ENCODE measurements at places on chromosomes 13 and 19. TPM values are rescaled to one million over a fixed set of nuclear protein-coding genes. Genes with fewer than 3 reads are reported as not detected.
A peak's percentile ranks its signal among the peaks of the same experiment; 100 is the strongest.

DNA sequence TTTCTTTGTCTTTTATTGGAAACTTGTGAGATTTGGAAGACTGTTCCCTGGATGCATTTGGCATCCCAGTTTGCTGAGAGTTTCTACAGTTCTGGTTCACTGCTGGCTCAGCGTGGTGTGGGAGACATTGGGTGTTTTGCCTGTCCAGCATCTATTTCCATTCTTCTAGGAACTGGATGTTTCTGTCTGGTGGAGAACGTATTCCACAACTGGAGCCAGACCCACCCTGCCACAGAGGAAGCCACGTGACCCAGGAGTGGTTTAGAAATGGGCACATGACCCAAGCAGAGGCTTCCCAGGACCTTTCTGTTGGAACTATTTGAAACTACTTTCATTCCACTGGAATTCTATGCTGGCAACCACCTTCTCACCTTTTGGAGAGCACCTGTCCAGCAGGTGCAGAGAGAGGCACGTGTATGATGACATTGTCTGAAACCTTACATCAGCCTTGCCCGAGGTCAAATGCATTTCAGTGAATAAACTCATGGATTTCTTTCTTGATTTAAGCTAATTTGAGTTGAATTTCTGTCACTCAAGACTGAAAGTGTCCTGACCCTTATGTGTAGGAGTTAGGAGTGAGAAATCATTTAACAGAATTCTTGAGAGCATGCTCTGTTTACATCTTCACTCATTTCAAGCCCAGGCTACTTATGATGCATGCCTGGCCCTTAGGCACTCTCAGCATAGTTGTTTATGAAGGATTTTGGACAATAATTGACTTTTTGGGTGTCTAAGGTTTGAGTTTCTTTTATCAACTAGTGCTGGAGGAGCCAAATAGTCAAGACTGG is 121.8 kb downstream of the AKAP11 start:
- peaks cover 3% of the 10 kb centered on the region for H3K36me3 ChIP-seq
- H3K4me1 ChIP-seq, result peaks cover 71% of the 10 kb centered on the region
- H3K4me3 ChIP-seq, result peak overlapping the region; percentile 84
- peak overlapping the region; percentile 100 for H3K27ac ChIP-seq
- peak; percentile 36 for DNase-seq

Gene BORA
- total RNA-seq, result 17.3 TPM

DNA sequence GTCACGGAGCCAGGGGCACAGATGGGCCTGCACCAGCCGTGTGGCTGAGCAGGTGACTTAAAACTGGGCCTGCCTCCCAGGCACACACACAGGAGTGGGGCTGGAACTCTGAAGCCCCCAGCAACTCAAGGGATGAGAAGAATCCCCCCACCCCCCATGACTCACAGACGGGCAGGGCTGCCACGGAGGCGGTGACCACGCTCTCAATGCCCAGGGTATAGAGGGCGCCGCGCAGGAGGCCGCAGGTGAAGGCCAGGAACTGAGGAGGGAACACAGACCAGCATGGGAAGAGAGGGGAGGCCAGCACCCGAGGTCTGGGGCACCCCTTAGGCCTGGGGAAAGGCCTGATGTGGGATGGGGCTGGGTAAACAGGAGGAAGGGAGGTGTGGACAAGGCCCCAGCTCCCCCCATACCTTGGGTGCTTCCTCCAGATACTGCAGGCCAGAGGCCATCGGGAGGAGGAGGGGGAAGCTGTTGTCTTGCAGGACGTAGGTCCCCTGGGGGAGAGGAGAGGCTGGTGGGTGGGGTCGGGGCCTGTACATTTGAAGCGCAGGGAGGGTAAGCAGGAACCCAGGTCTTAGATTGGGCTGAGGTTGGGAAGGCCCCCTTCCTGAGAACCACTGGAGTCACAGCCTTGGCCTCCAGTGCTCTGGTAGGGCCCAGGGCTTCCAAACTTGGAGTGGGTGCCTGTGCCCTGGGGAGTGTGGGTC is 3.1 kb upstream of the NKPD1 start:
- H3K4me1 ChIP-seq, result peaks cover 15% of the 10 kb centered on the region
- H3K36me3 ChIP-seq, result no peaks in the 10 kb centered on the region
- H3K27ac ChIP-seq, result no peak overlapping the region
- no peak overlapping the region for H3K4me3 ChIP-seq

DNA sequence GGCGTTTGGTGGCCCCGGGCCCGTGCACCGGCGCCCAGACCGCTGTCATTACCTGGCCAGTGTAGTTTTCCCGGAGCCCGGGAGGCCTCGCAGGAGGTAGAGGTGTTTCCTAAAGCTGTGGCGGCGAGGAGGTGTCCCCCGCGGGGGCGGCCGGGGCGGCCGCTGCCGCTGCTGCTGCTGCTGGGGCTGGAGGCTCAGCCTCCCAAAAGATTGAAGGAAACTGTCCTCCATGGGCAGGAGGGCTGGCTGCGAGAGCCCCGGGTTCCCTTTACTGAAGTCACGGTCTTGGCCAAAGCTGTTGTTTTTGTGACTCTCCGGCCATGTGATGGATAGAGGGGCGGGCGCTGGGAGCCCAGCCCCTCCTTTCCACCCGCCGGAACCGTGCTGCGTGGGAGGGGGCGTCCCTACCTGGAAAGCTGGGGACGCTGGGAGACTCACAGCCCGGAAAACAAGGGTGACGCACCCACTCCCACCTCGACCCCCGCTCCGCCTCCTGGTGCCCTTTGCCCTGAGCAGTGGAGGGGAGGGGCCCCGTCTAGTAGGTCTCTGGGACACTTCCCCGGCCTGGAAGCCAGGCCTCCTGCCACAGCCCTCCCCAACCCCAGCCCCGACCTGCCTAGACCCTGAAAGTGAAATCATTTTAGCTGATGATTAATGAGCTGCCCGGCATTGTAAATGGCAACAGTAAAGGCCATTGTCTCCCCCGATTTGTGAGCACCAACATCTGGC is at the start of gene N4BP2L1:
TSS of gene N4BP2L1 (minus strand) at position 279 of the 729 bp plus-strand sequence. CDS start at position 231, 48 bp downstream.
- peaks cover 22% of the 10 kb centered on the region for H3K36me3 ChIP-seq
- H3K4me3 ChIP-seq, result peak within 1 kb of the TSS; percentile 94
- H3K4me1 ChIP-seq, result peaks cover 31% of the 10 kb centered on the region
- peak within 1 kb of the TSS; percentile 97 for H3K27ac ChIP-seq
- H3K27me3 ChIP-seq, result no peaks in the 10 kb centered on the region
- DNase-seq, result peak; percentile 95

DNA sequence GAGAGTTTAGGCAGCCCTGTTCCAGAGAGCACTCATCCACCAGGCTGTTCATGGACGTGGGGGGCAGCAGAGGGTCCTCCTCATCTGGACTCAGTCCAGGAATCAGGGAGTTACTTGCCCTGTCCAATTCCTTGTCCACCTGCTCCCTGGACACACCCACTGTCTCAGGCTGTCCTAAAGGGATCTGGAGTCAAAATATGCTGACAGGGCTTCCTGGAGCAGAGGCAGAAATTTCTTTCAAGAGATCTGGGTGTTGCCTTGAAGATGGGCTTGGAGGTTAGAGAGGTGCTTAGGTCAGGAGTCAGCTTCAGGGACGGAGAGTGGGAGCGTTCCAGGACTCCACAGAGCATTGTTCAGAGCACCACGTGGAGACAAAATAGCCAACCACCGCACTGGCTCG is 65.8 kb upstream of the SHISA2 start:
- H3K36me3 ChIP-seq, result no peaks in the 10 kb centered on the region
- H3K4me3 ChIP-seq, result no peak overlapping the region
- DNase-seq, result no peak
- H3K27me3 ChIP-seq, result peaks cover 18% of the 10 kb centered on the region

DNA sequence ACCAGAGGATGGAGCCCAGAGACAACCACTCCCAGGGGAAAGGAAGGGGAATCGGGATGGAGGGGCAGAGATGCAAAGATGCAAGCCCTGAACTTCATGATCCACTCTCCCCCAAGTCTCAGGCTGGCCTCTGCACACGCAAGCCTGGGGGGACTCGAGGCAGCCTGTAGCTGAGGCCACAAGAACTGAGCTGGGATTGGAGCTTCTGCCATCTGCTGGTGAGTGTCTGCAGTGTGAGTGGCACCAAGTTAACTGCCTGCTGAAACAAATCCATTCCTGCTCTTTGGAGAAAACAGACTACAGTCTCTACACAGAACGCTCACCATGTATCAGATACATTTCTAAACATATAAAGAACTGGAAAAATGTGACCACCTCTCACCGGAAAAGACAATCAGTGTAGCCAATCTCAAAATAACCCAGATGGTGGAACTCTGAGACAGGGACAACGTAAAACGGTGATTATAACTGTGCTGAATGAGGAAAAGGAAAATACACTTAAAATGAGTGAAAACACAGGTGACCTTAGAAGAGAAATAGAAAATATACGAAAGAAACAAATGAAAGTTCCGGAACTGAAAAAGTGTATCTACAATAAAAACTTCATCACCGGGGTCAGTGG is 62.1 kb downstream of the KLF2 start:
- peaks cover 25% of the 10 kb centered on the region for H3K4me1 ChIP-seq
- no peaks in the 10 kb centered on the region for H3K27me3 ChIP-seq
- peaks cover 52% of the 10 kb centered on the region for H3K36me3 ChIP-seq

- no peak for DNase-seq
- H3K4me1 ChIP-seq, result no peaks in the 10 kb centered on the region
- no peak overlapping the region for H3K27ac ChIP-seq
- no peaks in the 10 kb centered on the region for H3K27me3 ChIP-seq
Observed at GRCh38 chr13:63433546-63434150, 2018.0 kb upstream of the PCDH20 start.

All from activated naive CD4-positive, alpha-beta T cell treated with anti-CD3 and anti-CD28 coated beads for 36 hours (primary cell).